ENCODE measurements at places on chromosomes 4 and X. TPM values are rescaled to one million over a fixed set of nuclear protein-coding genes. Genes with fewer than 3 reads are reported as not detected.

MAGEA9B gene
- not detected for total RNA-seq

GPR50 gene
- 0.35 TPM for total RNA-seq

NSUN7 gene
- total RNA-seq, result 5.5 TPM

FAM53A gene
- 7.1 TPM for total RNA-seq

DNA sequence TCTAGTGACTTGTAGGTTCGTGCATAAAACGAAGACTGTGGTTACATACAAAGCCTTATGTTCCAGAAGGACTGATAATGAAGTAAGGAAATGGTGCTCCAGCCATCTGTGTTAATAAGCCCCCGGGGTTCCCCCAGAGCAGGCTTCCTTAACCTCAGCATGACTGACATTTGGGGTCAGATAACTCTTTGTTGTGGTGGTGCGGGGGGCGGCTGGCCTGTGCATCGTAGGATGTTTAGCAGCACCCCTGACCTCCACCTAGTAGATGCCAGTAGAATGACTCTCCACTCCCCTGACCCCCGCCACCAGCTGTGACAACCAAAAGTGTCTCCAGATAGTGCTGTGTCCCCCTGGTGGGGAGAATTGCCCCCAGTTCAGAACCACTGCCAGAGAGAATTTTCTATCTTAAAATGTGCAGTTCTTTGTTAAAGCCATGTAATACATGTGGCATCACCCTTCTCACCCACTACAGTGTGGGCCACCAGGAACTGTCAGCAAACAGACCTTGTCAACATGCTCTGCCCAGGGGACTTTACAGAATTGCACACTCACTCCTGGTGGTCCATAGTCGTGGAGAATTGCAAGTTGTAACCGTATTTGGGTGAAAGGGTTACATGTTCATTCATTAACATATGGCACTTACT is 7.5 kb downstream of the SH3KBP1 start:
- H3K36me3 ChIP-seq, result no peaks in the 10 kb centered on the region
- no peaks in the 10 kb centered on the region for H3K27me3 ChIP-seq
- DNase-seq, result no peak
- H3K4me3 ChIP-seq, result no peak overlapping the region
- no peaks in the 10 kb centered on the region for H3K4me1 ChIP-seq

DNA sequence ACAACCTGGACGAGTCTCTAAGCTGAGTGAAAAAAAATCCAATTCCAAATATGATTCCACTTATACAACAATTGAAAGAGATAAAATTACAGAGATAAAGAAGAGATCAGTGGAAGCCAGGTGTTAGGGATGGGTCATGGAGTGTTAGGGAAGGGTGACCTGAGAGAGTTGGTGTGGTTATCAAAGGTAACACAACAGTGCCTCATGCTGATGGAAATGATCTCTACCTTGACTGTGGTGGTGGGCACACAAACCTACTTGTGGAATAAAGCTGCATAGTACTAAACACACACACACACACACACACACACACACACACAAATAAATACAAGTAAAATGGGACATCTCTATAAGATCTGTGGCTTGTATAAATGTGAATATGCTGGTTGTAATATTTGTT is 26.0 kb downstream of the BEND2 start:
- H3K27me3 ChIP-seq, result no peaks in the 10 kb centered on the region
- H3K27ac ChIP-seq, result no peak overlapping the region
- H3K4me1 ChIP-seq, result no peaks in the 10 kb centered on the region
- no peaks in the 10 kb centered on the region for H3K36me3 ChIP-seq
- H3K4me3 ChIP-seq, result no peak overlapping the region

DNA sequence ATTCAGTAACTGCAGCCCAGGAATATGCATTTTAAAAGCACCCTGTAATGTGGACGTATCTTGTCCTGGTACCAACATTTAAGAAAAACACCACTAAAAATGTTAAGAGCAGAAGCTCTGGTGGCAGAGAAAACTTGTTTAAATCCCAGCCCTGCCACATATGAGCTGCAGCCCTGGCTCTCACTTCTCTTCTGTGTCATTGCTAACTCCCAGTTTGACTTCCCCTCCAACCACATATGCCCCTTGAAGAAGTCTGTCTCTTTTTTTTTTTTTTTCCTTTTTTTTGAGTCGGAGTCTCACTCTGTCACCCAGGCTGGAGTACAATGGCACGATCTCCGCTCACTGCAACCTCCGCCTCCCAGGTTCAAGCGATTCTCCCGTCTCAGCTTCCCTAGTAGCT is 14.8 kb downstream of the LHFPL1 start:
- H3K4me3 ChIP-seq, result no peak overlapping the region
- H3K27me3 ChIP-seq, result no peaks in the 10 kb centered on the region
- H3K27ac ChIP-seq, result no peak overlapping the region
- peaks cover 22% of the 10 kb centered on the region for H3K4me1 ChIP-seq

GRCh38 chrX:136761421-136761820 is 19.3 kb downstream of the ARHGEF6 start:
- DNase-seq, result no peak
- H3K4me3 ChIP-seq, result no peak overlapping the region
- H3K27me3 ChIP-seq, result no peaks in the 10 kb centered on the region
- no peaks in the 10 kb centered on the region for H3K4me1 ChIP-seq
- H3K27ac ChIP-seq, result no peak overlapping the region
- H3K36me3 ChIP-seq, result no peaks in the 10 kb centered on the region

DNA sequence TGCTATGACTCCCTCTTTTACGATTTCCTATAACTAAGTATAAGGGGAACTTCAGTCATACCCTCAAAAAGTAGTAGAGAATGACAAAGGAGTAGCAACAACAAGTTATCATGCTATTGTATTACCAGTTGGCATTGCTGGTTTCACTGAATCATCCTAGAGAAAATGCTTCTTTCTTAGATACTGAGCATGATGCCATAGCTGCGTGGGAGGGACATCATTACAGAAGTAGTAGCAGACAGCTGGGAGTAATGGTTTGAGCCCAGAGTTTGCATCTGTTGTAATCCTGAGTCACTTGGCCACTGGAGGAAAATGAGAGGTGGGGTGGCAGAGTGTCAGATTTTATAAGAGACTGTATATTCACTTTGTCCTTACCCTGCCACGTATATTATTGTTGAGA is 38.6 kb downstream of the MTMR1 start:
- H3K4me1 ChIP-seq, result no peaks in the 10 kb centered on the region
- no peaks in the 10 kb centered on the region for H3K36me3 ChIP-seq
- H3K4me3 ChIP-seq, result no peak overlapping the region

DNA sequence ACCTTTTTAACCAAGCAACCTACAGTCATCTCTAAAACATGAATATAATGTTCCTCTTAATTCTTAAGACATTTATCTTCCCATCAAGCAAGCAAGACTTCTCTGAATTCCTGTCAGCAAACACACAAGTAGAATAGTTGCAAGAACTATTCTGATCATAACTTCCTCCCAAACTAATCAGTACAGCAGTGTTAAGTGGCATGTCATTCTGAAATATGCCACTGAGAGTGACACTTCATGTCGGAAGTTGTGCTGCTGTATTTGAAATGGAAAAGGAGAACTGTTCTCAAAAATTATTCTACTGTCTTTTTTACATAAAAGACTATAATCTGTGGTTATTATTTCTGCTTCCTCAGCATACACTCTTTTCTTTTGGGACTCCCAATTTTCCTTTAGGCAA is 546.6 kb downstream of the PCDH18 start:
- no peaks in the 10 kb centered on the region for H3K4me1 ChIP-seq
- DNase-seq, result no peak
- no peaks in the 10 kb centered on the region for H3K27me3 ChIP-seq
- no peak overlapping the region for H3K27ac ChIP-seq

DNA sequence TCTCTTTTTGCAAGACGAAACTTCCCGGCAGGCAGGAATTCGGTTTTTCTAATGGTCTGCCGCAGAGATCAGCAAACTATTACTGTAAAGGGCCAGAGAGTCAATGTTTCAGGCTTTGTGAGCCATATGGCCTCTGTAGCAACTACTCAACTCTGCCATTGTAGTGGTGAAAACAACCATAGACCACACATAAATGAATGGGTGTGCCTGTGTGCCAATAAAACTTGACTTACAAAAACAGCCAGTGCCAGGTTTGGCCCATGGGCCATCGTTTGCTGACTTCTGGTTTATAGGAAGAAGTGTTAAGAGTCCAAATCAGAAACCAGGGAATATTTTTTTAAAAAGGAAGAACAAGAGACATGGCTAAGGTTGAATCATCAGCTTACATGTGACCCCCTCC is 163.0 kb downstream of the SH3KBP1 start:
- H3K4me1 ChIP-seq, result no peaks in the 10 kb centered on the region
- no peaks in the 10 kb centered on the region for H3K27me3 ChIP-seq
- no peak overlapping the region for H3K27ac ChIP-seq

DNA sequence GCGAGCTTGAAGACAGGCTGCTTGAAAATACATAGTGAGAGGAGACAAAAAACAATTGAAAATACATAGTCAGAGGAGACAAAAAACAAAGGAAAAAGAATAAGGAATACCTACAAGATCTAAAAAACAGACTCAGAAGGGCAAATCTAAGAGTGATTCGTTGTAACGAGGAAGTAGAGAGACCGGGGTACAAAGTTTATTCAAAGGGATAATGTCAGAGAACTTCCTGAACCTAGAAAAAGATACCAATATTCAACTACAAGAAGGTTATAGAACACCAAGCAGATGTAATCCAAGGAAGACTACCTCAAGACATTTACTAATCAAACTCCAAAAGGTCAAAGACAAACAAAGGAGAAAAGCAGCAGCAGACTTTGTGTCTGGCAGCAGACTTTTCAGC is 165.6 kb downstream of the NEK1 start:
- H3K36me3 ChIP-seq, result no peaks in the 10 kb centered on the region
- no peak overlapping the region for H3K27ac ChIP-seq
- H3K4me1 ChIP-seq, result no peaks in the 10 kb centered on the region
- H3K27me3 ChIP-seq, result no peaks in the 10 kb centered on the region

Measured in cardiac muscle cell (in vitro differentiated cells and primary cell).